ENCODE measurements at places on chromosomes 1 and 21. TPM values are rescaled to one million over a fixed set of nuclear protein-coding genes. Genes with fewer than 3 reads are reported as not detected.

EFNA4 gene
- 4.0 TPM for total RNA-seq

UBXN10 gene
- 0.38 TPM for total RNA-seq

MAP3K7CL gene
- 6.6 TPM for total RNA-seq

HTR1D gene
- not detected for total RNA-seq

RXRG gene
- total RNA-seq = not detected

Data from subcutaneous adipose tissue (tissue), 4 donors.